Anterior cingulate cortex (tissue), 58 donors: ENCODE measurements at places on chromosomes 6 and 20.

- no peak for DNase-seq
These were observed 13.8 kb downstream of the UCKL1 start for GRCh38 chr20:63942250-63942951.

- DNase-seq: no peak
These were observed 97.6 kb downstream of the SLC22A23 start for GRCh38 chr6:3359101-3359752.

DNA sequence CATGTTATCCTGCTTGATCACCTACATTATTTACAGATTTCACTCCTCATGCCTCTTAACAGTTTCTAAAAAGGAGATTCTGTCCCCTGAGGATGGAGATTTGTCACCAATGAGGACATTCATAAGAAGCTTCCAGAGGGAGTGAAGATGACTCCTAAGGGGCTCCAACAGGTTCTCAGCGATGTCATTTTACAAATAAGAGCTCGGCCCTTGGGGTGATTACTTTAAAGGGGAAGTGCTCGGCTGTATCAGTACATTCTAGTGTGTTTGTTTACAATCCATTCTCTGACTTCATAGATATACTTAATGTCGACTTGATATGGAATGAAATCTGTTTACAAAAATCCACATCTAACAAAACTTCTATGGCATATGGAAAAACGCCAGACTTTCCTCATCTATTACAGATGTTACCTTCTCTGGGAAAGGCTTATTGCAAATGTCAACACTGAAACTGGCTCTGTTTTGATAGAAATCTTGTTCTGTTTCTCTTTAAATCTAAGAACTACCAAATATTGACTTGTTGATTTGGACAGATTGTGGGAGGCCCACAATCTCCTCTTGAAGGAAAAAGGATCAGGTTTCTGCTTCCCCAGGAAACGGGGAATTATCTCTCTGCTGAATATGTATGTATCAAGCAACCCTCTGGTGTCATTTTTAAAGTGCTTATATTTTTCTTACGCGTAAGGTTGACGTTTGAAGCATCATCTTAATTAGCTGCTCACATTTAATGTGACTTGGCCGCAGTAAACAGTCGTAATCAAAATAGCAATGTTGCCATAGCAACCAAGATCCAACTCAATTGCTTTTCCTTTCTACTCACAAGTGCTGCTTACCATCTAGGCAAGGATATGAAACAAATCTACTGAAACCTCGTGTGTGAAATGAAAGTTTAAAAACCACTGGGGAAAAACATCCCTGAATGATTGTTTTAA lies 95.7 kb downstream of the SHLD1 start:
- no peak for DNase-seq

DNA sequence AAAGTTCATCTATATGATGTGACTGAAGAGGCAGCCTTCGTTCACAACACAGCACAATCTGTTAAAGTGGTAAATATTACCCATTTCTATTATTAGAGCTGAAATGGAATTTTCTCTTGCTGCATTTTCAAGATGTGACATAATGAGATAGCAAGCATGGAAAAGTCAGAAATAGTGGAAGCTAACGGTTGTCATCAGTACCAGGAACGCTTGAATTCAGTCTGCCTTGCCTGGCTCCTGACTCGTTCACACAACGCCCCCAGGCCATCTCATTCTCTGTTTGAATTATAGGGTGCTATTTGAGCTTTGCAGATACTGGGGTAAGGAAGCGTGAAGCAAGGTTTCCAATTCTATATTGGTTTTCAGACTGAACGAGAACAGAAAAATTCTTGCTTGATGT lies 116.5 kb upstream of the MAP3K7 start:
- DNase-seq: no peak

GRCh38 chr6:47195011-47195650 lies 114.6 kb downstream of the TNFRSF21 start:
- no peak for DNase-seq

GRCh38 chr6:25124216-25124715 lies 154.9 kb upstream of the CARMIL1 start:
- DNase-seq: no peak

- no peak for DNase-seq
These were observed 283.0 kb downstream of the FOXC1 start for GRCh38 chr6:1892716-1893115.

DNA sequence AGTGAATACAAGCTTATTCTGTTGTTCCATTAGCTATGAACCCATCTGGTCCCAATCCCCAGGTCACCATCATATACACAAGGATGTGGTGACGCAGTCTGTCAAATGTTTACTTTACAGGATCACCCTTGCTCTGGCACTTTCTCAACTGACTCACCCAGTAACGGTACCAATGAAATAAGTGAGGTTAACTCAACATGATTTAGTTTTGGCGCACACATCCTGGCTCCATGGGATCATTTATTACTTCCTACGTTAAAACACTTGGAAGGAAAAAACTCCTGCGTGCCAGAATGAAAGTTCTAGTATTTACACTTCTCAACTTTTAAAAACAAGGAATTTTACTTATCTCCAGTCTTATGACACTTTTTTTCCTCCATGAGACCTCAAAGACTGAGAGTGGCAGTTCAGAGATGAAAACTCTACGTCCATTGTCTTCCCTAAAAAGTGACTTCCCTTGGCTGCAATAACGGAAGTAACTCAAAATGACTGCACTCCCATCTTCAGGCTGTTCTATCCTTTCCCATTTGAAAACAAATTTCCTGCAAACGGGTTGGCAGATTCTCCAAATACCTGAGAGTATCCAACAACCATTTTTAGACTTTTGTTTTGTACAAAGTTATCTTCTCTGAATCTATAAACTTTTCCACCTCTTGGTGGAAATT lies 15.9 kb downstream of the AGPAT4 start:
- no peak for DNase-seq

GRCh38 chr20:5160882-5161281 lies 34.1 kb downstream of the CDS2 start:
- no peak for DNase-seq
